ENCODE measurements at places on chromosomes 5 and 9.

DNA sequence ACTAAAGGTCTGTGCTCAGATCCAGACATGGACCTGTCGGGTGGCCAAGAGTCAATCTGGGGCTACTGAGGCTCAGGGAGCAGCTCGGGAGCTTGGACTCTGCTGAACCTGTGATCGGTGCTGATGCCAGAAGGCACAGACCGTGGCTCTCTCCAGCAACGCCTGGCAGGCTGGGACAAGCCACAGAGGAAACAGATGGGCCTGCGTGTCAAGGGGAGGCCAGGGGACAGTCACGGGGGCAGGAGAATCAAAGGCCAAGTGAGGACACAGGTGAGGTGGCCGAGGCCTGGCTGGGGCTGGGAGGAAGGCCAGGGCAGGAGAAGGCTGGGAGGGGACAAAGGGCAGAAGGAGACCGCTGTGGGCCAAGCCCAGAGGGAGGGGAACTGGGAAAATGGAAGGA is 43.4 kb downstream of the EPB41L4B start:
- DNase-seq = no peak

- no peak for DNase-seq
These were observed 21.0 kb downstream of the F2RL2 start for GRCh38 chr5:76602094-76602726.

DNA sequence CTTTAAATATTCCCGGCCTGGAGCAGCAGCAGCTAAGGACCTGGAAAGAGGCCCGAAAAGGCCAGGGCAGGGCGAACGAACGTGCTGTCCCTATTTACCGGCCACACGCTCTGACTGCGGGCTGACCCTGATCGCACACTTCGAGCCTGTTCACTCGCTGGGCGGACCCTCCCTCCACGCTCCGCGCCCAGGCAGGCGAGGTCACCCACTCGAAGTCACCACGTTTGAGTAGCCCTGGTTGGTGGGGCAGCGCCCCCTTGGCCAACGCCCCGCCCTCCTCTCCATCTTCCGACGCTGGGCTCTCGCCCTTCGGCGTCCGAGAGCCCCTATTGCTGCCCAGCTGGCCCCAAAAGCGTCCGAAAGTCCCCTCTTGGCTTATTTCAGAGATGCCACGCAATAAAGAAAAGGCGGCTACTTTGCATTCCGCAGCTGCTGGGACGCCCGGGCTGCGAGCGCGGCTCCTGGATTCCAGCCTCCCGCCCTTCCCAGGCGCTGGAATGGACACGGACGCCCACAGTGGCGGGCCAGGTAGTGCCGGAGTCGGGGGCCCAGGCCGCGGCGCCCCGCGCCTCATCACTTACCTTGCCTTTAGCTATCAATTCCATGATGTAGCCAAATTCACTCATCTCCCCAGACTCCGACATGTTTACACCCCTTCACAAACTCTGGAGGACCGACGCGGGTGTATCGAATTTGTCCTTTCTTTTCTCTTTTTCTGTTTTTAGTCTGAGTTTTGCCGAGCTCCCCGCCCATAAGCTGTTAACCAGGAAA is 9.9 kb upstream of the TRIM36 start:
- DNase-seq = no peak

DNA sequence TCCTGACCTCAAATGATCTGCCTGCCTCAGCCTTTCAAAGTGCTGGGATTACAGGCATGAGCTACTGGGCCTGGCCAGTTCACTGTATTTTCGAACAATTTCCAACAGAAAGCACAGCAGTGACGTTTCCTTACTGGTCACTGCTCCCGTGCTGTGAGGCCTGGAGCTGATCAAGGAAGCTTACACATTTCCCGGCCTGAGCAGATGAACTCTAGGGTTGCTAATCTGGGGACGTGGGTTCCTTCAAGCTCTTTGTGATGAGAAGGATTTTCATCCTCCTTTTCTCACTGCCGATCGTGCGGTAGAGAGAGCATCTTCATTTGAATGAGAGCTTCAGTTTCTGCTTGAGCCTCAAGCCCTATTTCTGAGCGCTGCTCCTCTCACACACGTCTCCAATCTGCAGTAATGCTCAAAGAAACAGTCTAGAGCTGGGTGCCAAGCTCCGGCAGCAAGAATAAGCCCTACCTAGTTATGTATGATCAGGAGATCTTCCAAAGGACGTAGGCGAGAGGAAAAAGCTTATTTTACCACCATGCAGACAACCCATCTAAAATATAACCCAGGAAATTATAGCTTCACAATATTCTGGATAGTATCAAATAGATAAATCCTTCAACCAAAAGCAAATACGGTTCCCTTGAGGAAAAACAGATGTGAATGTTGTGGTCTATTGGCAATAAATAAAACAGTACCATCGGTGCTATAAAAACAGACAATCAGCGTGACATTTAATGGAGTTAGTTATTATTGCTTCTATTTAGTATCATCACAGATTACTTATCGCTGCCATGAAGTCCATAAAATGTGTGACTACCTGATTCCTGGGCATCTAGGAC is 7.3 kb upstream of the SPATA24 start:
- DNase-seq = peak; percentile 43

DNA sequence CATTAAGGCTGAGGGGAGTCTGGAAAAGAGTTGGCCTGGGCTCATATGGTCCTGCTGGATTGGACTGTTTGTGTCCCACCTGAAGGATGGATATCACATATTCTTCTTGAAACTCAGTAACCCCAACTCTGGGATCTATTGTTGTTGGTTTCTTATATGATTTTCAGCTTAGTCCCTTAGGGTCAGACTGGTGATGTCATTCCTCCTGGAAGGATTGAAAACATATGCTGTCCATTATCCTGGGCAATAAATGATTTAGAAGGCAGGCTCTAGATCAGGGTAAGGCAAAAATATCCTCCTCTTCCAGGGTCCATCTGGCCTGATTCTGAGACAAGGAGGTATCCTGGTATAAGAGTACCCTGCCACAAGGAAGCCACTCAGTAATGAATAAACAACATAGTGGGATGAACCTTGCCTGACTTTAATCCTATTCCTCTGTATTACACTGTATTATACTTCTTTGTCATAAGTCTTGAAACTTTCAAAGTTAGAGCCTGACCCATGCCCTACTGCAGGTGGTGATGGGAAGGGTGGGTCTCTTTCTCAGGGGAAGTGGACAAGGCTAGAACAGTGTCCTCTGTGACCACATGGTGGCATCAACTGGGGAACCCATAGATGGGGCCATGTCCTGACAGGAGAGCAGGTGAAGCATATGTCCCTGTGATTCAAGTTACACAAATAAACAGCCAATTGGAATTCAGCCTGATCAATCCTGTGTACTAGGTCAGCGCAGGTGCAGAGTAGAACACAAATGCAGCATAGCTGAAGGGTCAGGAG is 454.4 kb upstream of the TRPC7 start:
- no peak for DNase-seq

GRCh38 chr9:14485366-14485765 is 171.4 kb upstream of the NFIB start:
- DNase-seq = no peak

DNA sequence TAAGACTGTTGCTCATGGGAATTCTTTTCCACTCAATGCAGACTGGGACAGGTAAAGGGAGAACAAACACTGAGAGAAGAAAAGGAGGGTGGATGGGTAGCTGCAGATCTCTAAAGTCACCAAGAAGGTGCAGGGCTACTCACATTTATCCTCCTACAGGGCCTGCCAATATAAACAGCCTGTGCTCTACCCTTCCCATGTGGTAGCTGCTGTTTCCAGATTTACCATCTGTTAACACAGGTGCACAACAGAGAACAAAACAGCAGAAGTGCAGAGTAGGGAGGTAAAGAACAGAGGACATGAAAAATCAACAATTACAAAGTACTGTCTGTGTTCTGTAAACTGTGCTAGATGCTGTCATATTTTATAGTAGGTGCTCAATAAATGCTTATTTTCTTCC is 26.0 kb downstream of the JAKMIP2 start:
- DNase-seq = no peak

GRCh38 chr9:38715684-38716083 is 4.2 kb downstream of the FAM240B start:
- no peak for DNase-seq

GRCh38 chr5:169934990-169935389 is 45.3 kb downstream of the INSYN2B start:
- DNase-seq = no peak

DNA sequence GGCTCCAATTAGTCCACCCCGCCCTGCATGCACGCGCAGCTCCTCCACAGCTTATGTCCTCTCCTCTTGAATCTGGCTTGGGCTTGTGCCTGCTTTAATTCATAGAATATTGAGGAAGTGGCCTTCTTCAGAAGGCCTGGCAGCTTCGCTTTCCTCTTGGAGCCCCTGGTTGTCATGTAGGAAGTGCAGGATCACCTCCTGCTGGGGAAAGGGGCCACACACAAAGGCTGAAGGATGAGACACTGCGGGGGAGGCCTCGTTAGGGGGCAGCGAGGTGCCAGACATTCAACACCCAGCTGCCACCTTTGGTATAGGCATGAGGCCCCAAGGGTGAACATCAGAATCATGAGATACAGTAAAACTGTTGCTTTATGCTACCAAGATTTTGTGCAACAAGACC is 2.7 kb upstream of the CNOT6 start:
- DNase-seq = no peak

- no peak for DNase-seq
These were observed 63.5 kb downstream of the OTULIN start for GRCh38 chr5:14727928-14728458.

GRCh38 chr5:87867281-87867680 is 401.4 kb downstream of the TMEM161B start:
- DNase-seq = no peak

- DNase-seq = peak; percentile 45
These were observed 32.5 kb upstream of the RNU6ATAC start for GRCh38 chr9:134196911-134197310.
